CD4-positive, alpha-beta T cell (primary cell): ENCODE measurements at places on chromosomes 2 and 18. TPM values are rescaled to one million over a fixed set of nuclear protein-coding genes. Genes with fewer than 3 reads are reported as not detected.
A peak's percentile ranks its signal among the peaks of the same experiment; 100 is the strongest.

GRCh38 chr2:236576087-236576486 lies 6.5 kb downstream of the ACKR3 start:
- no peak for DNase-seq

DNA sequence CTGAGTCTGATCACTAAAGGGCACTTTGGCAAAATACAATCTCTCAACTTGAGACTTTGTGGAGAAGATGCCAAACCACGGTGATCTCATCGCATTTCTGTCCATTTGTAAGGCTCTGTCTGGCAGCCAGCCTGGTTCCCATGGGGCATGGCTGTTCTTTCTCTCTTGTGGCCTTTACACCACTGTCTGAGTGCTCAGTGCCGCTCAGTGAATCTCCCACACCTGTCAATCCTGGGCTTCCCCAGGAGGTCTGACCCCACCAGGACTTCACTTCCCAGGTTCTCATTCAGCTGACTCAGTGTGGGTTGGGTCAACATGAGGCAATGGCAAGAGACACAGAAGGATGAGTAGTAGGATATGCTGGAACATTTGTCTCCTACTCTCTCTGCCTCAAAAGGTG lies 96.8 kb upstream of the TRIB2 start:
- DNase-seq, result no peak

The CCDC68 gene
- not detected for total RNA-seq

DNA sequence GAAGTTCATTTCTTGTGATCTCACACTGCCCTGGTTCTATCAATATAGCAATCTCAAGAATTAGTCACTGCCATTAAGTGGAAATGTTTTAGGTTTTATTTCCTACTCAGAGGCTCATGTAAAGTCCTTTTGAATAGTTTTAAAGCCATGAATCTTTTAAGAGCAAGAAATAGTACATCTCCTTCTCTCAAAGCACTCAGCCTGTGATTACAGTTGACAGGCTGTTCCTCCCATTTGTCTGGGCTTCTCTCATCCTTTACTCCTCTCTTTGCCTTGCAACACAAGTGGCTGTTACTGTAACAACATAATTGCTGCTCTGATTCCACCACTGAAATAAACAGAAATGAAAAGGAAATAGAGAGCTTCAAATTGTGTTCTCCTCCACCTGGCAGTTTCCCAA lies 18.4 kb downstream of the GRP start:
- no peak for DNase-seq

The GPAT2 gene
- total RNA-seq, result 1.3 TPM

The NMUR1 gene
- 0.14 TPM for total RNA-seq

DNA sequence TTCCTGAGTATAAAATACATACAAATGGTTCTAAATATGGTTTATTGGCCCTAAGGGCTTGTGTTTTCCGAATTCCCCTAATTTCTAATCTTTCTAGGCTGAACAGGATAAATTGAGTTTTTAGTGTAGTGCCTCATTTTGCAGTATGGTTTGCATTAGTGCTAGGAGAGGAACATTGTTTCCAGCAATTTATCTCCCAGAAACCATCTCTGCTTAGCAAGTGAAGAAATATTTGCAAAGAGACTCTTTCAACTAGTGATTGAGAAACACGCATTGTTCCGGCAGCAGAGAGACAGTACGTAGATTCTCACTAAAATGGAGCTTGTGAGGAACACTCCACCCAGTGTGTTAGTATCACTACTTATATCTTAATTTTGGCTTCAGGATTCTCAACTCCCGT lies 177.8 kb upstream of the EPAS1 start:
- no peak for DNase-seq

- no peak for DNase-seq
Measured at GRCh38 chr2:207341804-207342203, 176.1 kb upstream of the KLF7 start.

- no peak for DNase-seq
Measured at GRCh38 chr2:1613731-1614354, 130.5 kb downstream of the PXDN start.

DNA sequence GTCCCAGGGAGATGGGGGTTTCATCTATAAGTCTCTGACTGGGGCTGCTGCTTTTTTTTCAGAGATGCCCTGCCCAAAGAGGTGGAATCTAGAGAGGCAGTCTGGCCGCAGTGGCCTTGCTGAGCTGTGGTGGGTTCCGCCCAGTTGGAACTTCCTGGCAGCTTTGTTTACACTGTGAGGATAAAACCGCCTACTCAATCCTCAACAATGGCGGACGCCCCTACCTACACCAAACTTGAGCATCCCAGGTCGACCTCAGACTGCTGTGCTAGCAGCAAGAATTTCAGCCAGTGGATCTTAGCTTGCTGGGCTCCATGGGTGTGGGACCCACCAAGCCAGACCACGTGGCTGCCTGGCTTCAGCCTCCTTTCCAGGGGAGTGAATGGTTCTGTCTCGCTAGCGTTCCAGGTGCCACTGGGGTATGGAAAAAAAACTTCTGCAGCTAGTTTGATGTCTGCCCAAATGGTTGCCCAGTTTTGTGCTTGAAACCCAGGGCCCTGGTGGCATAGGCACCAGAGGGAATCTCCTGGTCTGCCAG lies 152.6 kb upstream of the CYP26B1 start:
- DNase-seq, result no peak

GRCh38 chr2:109432421-109432820 lies 181.3 kb downstream of the SEPTIN10 start:
- DNase-seq, result no peak

The ABI2 gene
- total RNA-seq, result 19.3 TPM

- no peak for DNase-seq
Measured at GRCh38 chr2:232744963-232745362, 31.4 kb downstream of the KCNJ13 start.

The PLCD4 gene
- total RNA-seq, result 0.77 TPM

DNA sequence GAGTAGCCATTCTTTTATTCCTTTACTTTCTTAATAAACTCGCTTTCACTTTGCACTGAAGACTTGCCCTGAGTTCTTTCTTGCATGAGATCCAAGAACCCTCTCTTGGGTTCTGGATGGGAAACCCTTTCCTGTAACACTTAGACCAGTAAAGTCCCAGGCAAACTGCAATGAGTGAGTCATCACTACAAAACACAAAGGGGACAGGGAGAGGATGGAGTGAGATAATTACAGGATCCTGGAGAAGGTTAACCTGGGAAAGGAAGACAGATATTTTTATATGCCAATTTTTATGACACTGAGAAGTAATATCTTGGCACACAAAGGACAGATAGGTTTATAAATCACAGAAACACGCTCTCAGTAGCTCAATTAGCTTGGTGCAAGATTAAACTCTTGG lies 48.7 kb downstream of the EHD3 start:
- DNase-seq, result no peak

The PSMA8 gene
- total RNA-seq, result 0.27 TPM

The MPV17 gene
- total RNA-seq, result 29.3 TPM

DNA sequence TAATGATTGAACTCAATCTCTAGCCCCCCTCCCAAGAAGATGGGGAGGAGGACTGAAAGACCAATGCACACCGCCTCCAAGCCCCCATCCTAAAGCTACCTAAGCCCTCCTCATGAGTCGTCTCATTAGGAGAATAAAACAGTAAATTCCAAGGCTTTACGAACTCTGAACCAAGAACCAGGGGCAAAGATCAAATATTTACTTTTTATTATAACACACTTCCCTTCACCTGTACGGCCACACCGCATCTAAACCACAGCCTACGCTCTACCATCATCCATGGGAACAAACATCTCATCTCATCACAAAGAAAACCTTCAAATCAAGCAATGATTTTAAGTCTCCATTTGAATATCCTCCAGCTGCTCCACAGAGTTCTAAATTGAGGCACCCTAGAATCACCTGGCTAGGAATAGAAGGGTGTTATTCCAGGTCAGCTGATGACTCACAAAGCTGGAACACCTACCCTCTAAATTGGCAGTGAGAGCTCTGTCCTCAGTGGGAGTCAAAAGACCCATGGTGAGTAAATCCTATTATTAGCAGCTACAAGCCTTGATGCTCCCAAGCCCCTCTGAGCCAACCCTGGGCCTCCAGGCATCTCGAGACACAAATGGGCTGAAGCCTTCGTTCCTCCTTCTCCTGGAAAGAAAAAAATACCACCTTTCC lies 45.6 kb upstream of the BZW1 start:
- DNase-seq, result no peak

DNA sequence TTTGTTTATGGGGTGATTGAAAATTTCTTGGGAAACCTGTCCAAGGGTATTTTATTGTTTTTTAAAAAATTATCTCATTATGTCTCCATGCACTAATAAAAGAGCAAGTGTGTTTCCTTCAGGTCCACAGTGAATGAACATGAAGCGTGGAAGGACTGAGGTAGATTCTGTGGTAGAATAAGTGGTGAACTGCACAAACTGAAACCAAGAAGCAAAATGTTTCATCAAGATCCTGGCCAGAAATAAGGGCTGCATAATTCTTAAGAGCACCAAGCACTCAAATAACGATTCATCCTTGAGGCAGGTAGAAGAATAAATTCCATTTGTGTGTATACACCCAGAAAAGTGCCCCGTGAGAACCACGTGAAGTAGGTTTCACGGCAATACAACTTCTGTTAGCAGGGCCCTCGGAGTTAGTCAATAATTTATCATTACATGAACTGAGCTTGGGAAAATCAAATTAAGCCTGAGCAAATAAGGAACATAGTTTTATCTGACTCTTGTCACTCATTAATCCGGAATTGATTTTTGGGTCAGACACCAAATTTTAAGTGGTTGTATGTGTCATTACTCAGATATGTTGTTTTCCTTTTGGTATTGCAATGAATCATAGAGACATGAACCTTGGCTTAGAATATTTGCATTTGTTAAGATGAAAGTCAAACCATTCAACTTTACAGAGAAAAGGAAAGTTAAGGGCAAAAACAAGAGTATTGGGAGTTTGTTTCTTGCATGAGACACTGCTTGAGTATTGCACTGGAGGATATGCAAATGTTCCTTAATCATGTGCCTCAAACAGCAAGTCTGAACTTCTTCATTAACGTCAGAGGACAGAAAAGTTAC lies 472.6 kb upstream of the NETO1 start:
- no peak for DNase-seq

- DNase-seq, result no peak
Measured at GRCh38 chr18:9140984-9141383, 4.4 kb downstream of the ANKRD12 start.

The SLC5A7 gene
- total RNA-seq, result not detected

The MROH2A gene
- total RNA-seq, result not detected

The RGPD8 gene
- 65.9 TPM for total RNA-seq

DNA sequence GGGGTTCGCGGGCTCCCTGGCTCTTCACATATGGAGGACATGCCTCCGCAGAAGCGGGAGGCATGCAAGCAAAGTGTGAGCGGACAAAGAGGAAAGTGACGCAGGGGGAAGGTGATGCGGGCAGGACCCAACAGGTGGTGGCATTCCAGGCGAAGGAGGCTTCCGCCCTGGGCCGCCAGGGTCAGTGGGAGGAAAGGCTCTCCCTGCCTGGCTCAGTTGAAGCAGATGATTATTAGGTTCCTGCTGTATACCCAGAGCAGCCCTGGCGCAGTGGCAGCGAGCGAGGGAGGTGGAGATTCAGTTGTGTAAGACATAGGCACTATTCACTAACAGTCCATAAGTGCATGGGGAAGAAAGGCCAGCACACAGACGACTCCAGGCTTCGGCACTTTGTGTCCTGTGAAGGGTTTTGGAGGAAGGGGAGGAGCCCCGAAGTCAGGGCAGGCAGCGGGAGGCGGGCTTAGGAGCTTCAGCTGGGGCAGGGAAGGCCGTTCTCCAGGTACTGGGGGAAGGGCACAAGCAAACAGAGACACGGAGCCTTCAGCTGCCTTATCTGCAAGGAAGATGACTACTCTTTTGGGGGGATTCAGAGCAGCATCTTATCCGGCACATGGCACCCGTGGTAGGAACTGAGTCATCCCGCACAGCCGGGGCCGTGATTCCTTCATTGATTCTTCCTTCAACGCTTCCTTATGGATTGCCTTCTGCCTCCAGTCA lies 89.8 kb downstream of the TGOLN2 start:
- no peak for DNase-seq

DNA sequence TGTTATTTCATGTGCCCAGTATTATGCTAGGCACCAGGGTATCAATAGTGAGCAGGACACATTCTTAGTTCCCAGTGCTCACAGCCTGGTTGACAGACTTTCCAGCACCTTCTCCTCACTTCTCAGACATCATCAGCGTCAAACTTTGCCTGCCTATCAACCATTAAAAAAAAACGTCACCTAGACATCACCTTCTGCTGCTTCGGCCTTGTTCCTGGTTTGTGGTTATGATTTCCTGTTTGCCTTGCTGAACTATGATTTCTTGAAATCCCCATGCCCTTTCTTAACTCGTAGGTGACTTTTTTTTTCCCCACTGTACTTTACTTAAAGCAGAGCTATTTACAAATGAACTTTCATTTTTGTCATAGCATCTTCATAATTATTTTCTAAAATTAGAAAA lies 60.4 kb upstream of the NABP1 start:
- peak; percentile 20 for DNase-seq

The CKAP2L gene
- 0.08 TPM for total RNA-seq

DNA sequence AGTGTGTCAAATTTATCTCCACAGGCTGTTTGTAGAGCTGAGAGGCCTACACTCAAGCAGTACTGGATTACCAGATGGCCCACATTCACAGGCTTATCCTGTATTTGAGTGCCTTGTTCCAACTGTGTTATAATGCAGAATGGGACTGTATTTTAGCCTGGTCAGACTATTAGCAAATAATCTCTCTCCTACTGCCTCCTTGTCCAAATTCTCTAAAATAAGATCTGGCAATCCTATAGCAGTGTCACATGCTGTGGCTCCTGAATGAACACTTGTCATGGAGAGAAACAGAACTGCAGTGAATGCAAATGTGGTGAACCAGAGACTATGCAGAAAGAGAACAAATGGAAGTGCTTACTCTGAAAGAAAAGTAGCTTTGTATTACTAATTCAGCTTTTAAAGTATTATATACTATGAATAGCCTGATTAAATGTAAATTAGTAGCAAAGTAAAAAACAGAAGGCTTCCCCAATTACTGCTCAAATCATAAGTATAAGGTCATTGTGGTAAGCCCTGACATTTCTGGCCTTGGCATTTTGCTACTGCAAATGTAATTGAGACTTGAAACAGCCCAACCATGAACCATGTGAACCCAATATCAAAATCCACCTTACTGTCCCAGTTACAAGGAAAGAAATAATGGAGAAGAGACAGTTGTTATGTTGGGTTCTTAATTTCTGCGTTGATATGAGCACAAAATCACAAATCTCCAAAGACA lies 80.0 kb downstream of the MAP4K3 start:
- DNase-seq, result no peak
